ENCODE measurements at places on chromosomes 3 and 15.

DNA sequence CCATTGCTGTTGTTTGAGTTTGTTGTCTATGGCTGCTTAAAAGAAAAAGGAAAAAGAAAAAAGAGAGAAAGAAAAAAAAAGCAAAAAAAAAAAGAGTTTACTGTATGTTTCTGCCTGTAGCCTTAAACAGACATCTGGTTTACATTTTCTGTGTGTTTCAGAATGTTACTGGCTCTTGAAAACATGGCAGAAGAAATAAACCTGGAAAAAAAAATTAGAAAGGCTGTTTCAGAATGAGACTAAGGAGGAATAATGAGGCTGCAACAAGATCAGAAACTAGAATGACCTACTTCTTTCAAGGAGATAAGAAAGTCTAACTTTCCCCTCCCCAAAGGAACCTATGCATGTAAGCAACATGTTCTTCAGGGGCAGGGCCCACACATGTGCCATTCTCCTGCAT is 292.1 kb downstream of the DIPK2A start:
- no peak for DNase-seq

GRCh38 chr15:28075573-28075972 is 23.5 kb downstream of the OCA2 start:
- DNase-seq, result no peak

DNA sequence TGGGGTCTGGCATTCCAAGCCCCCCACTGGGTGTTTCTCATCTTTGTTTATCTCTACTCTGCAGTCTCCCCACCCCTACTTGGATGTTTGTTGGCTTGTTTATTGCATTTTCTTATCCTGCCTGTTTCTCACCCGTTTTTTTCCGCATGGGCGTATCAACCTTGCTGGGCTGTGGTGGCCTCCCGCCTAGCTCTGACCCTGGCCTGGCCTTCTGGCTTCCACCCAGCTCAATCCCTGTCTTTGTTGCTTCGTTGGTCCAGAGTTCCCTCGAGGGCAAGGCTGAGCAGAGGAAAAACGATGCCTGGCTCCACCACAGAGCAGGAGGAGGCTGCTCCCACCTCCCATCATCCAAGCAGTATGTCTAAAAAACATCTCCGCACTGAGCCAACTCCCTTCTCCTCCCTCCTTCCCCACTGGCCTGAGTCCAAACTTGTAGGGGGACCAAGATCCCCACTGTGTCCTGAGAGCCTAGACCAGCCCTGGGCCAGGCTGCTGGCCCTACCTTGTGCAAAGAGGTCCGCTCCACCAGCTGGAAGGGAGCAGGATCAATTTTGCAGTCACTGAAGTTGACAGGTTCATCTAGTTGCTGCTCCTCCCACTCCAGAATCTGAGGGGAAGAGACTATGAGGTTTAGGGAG is 9.8 kb downstream of the CLCN2 start:
- DNase-seq, result no peak

- DNase-seq, result no peak
Measured at GRCh38 chr3:8822141-8822540, 52.7 kb upstream of the OXTR start.

GRCh38 chr3:68447885-68448284 is 484.5 kb downstream of the TAFA4 start:
- peak; percentile 12 for DNase-seq

- no peak for DNase-seq
Measured at GRCh38 chr3:195868866-195869412, 39.4 kb downstream of the TNK2 start.

GRCh38 chr3:40137591-40138295 is 171.8 kb upstream of the EIF1B start:
- no peak for DNase-seq

GRCh38 chr3:170633573-170633972 is 47.7 kb upstream of the SLC7A14 start:
- DNase-seq, result no peak

All from WTC11 (cell line).